ENCODE measurements at places on chromosomes 13 and 19. TPM values are rescaled to one million over a fixed set of nuclear protein-coding genes. Genes with fewer than 3 reads are reported as not detected.

DNA sequence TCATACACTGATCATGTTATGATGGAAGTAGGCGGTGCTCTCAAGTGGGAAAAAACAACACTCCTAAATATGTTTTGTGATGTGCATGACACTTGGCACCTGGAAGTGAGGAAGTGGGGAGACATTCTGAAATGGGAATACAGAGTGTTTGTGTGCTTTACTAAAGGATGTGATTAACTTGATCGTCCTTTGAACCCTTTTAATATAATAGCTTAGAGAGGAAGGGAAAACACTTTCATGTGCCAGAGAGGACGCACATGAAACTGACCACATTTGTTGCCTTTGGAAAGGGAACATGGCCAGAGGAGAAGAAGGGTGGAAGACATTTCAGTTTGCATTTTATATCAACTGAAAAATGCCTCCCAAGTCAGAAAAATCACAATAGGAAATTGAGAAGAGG, 31.4 kb downstream of the SMAD9 start:
- no peaks in the 10 kb centered on the region for H3K4me1 ChIP-seq
- no peaks in the 10 kb centered on the region for H3K36me3 ChIP-seq

- peaks cover 19% of the 10 kb centered on the region for H3K27me3 ChIP-seq
- H3K4me3 ChIP-seq, result no peak overlapping the region
- no peak for DNase-seq
- no peaks in the 10 kb centered on the region for H3K4me1 ChIP-seq
- no peaks in the 10 kb centered on the region for H3K36me3 ChIP-seq
- no peak overlapping the region for H3K27ac ChIP-seq
These were observed 61.5 kb downstream of the COL4A1 start for GRCh38 chr13:110245416-110245899.

The KLF2 gene
- 393 TPM for total RNA-seq

The LAIR1 gene
- 67.4 TPM for total RNA-seq

The SCN1B gene
- total RNA-seq, result 2.1 TPM

The CYP4F2 gene
- not detected for total RNA-seq

DNA sequence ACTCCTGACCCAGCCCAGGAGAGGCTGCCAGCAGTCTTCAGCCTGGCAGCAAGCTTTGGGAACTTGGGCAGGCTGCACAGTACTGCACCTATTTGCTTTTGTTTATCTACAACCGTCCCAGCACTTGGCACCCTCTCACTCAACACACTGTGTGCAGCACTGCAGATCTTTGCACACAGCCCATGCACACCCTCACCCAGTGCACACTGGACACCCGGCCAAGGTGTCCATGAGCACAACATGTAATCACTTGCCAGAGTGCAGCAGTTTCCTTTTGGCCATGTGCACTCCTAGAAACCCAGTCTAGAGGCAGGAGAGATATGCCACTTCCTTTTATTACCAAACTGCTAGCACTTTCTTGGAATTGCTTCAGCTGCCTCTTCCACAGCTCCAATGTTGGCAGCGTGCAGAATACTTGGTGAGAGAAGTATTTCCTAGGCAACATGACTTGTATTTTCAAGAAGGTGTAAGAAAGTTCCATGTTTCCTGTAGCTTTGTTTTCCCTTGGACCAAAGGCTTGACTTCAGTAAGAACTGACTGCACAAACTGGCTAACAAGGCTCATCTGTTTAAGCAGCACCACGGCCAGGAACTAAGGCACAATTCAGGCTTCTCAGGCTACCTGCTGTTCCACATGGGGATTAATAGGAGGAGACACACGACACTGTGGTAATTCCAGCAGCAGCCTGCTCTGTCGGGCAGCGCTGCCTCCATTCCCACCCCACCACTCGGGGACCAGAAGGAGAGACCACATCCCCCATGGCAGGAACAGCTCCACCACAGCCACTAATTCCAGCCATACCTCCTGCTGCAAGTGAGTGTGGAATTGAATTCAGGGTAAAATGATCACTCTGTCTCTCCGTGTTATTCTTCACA, 15.3 kb downstream of the ATP7B start:
- peaks cover 35% of the 10 kb centered on the region for H3K27me3 ChIP-seq
- no peaks in the 10 kb centered on the region for H3K4me1 ChIP-seq
- no peak overlapping the region for H3K4me3 ChIP-seq
- H3K27ac ChIP-seq, result no peak overlapping the region

GRCh38 chr13:94636942-94637578, 35.4 kb downstream of the GPR180 start:
- no peak for DNase-seq
- H3K36me3 ChIP-seq, result peaks cover 13% of the 10 kb centered on the region
- H3K4me3 ChIP-seq, result no peak overlapping the region
- no peaks in the 10 kb centered on the region for H3K4me1 ChIP-seq

The FGF14 gene
- total RNA-seq, result not detected

Measured in naive thymus-derived CD8-positive, alpha-beta T cell (primary cell).